ENCODE measurements at places on chromosomes 4 and X.
A peak's percentile ranks its signal among the peaks of the same experiment; 100 is the strongest.

DNA sequence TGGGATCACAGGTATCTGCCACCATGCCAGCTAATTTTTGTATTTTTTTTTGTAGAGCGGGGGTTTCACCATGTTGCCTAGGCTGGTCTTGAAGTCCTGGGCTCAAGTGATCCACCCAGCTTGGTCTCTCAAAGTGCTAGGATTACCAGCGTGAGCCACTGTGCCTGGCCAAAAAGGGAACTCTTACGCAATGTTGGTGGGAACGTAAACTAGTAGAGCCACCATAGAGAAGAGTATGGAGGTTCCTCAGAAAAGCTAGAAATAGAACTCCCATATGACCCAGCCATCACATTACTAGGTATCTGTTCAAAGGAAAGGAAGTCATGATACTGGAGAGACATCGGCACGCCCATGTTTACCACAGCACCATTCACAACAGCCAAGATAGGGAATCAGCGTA, 85.9 kb downstream of the PRKX start:
- no peak overlapping the region for H3K27ac ChIP-seq
- no peaks in the 10 kb centered on the region for H3K27me3 ChIP-seq
- no peak for DNase-seq
- no peaks in the 10 kb centered on the region for H3K36me3 ChIP-seq
- no peak overlapping the region for H3K4me3 ChIP-seq
- H3K4me1 ChIP-seq = no peaks in the 10 kb centered on the region

DNA sequence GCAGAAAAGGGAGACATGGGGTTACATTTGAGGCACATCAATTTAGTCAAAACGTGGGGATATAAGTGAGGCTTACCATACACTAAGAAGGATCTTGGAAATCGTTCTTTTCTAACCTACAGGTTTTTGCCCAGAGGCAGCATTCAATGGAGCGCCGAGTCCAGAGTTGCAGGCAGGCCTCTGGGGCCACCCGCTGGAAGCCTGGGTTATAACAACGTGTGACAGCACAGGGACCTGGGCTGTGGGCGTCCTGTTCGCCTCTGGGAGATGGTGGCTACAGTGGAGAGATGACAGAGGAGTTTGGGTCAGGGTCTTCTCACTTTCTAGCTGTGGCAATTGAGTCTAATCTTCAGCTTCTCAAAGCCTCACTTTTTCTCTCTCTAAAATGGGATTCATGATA, 53.9 kb downstream of the ENPP6 start:
- peaks cover 10% of the 10 kb centered on the region for H3K27me3 ChIP-seq
- H3K4me1 ChIP-seq = peaks cover 14% of the 10 kb centered on the region
- no peak overlapping the region for H3K27ac ChIP-seq

DNA sequence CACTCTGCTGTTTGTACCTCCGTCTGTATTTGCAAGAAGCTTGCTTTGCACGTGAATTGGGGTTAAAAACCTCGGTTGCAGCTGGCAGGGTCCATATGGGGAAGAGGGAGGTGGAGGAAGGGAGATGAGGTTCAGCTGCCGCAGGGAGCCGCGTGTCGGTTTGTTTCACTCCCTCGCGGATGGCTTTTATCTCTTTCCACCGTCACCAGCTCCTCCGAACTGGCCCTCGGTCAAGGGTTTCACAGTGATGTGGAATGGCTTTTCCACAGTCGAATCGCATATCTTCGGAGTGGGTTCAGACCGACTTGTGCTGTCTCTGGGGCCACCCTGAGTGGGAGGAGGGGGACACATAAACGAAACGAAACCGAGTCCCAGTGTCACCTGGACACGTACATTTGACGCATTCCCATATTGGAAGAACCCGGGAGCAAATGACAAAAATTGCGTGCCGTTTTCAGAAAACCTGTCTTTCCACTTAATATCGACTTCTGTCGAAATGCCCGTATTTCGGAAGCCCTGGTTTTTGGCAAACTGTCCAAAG, 929 bp downstream of the ZBTB33 start:
- peak overlapping the region; percentile 36 for H3K4me3 ChIP-seq
- H3K36me3 ChIP-seq = no peaks in the 10 kb centered on the region
- no peaks in the 10 kb centered on the region for H3K27me3 ChIP-seq
- peak; percentile 33 for DNase-seq
- H3K27ac ChIP-seq = peak overlapping the region; percentile 95

DNA sequence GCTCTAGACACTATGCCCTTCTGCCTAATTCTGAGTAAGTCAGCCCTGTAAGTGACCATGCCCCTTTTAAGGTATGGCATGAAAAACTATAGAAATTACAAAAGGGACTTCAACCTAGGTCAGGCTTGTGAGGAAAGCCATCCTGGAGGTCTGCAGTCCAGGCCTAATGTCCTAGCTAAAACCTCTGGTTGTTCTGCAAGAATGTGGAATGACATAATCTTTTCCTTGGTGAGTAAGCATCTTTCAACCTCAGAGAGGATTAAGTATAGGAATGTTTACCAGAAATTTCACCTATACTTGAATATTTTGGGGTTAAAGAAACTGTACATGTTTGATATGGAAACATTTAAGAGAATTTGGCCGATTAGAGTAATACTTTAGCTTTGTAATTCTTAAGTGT, 23.8 kb upstream of the HPSE start:
- DNase-seq = peak; percentile 37
- no peak overlapping the region for H3K4me3 ChIP-seq
- no peaks in the 10 kb centered on the region for H3K27me3 ChIP-seq
- no peaks in the 10 kb centered on the region for H3K36me3 ChIP-seq
- H3K27ac ChIP-seq = peak overlapping the region; percentile 79

DNA sequence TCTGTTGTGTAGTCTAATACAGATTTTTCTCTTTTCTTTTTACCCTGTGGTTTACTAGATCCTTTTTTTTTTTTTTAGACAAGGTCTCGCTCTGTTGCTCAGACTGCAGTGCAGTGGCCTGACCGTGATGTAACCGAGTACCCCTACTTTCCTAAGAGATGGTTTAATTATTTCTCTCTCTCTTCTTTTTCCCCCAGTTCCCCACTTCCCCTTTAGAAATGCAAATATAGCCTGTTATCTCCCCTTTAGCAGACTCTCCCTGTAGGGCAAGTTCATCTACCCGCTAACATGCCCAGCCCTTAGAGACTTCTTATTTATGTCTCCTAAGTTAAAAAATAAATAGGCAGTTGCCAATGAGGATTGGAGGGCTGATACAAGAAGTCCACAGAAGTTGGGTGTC, 4.5 kb downstream of the SNX25 start:
- no peaks in the 10 kb centered on the region for H3K27me3 ChIP-seq
- no peak for DNase-seq
- no peak overlapping the region for H3K4me3 ChIP-seq
- peaks cover 13% of the 10 kb centered on the region for H3K4me1 ChIP-seq

- no peaks in the 10 kb centered on the region for H3K36me3 ChIP-seq
- DNase-seq = no peak
- H3K4me3 ChIP-seq = no peak overlapping the region
- no peaks in the 10 kb centered on the region for H3K27me3 ChIP-seq
- no peaks in the 10 kb centered on the region for H3K4me1 ChIP-seq
Measured at GRCh38 chr4:16705341-16705740, 193.1 kb downstream of the LDB2 start.

Measured in hepatocyte (in vitro differentiated cells).